ENCODE measurements at places on chromosomes 7 and 10.

DNA sequence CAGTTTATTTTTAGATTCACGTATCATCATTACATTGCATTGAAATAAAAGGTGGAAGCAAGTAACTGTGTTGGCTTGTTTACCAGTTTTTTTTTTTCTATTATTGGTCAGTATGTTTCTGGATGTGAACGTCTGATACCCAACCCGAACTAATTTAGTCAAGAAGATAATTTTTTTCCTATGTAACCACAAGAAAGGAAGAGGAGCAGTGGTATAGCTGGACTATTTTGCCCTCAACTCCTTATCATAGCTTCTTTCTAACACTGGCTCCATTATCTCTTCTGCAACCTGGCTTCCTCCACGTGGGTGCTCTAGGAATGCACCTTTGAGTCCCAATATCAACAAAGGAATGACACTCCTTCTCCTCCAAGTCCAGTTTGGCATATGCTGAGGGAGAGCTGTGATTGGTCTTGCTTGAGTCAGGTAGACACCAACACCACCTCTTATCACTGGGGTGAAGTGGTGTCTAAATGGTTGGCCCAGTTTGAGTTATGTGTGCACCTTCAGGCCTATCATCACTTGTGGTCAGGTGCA is 29.4 kb downstream of the OR9A2 start:
- no peak for DNase-seq

DNA sequence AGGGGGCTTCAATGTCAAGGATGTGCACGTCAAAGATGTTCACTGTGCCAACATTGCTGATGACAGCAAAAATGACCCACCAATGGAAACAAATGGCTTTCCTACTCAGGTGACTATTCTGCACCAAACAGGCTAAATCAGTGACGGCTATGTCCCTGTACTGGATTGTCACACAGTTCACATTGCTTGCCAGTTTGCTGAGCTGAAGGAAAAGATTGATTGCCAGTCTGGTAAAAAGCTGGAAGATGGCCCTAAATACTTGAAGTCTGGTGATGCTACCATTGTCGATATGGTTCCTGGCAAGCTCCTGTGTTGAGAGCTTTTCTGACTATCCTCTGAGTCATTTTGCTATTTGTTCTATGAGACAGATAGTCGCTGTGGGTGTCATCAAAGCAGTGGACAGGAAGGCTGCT is 202.2 kb upstream of the ETV1 start:
- peak; percentile 2 for DNase-seq

DNA sequence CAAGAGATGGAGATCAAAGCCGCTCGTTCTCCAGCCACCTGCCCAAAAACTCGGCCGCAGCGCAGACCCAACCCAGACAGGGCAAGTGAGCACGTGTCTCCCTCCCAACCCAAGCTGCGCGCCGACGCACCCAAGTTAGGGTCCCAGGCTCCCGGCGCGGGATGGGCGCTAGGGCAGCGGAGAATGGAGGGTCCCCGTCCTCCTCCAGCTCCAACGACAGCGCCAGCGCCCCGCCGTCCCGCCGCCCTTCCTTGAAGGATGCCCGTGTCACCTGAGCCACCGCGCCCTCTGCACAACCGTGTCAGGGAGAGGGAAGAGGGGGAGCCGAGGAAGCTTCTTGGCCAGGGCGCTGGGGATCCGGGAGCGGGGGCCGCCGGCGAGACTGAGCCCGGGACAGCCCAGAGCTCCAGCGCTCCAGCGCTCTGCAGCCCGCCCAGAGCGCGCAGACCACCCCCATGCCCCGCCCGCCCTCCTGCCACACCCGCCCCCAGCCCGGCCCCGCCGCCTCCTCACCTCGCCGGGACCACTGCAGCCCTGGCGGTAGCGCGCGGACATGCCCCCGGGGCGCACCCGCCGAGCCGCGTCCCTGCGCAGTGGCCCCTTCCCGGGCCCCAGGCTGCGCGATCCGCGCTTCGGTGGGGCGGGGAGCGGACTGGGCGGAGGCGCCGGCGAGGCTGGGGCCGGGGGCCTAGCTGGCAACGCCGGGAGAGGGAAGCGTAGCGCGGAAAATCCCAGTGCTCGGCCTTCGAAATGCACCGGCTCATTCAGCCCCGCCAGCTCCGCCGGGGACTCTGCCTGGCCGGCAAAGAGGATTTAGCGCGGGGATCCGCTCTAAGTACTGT is at the start of gene SLC16A12:
TSS of gene SLC16A12 (minus strand) at position 424 of the 842 bp plus-strand sequence. CDS start 73,016 bp downstream, outside the sequence.
- no peak for DNase-seq

DNA sequence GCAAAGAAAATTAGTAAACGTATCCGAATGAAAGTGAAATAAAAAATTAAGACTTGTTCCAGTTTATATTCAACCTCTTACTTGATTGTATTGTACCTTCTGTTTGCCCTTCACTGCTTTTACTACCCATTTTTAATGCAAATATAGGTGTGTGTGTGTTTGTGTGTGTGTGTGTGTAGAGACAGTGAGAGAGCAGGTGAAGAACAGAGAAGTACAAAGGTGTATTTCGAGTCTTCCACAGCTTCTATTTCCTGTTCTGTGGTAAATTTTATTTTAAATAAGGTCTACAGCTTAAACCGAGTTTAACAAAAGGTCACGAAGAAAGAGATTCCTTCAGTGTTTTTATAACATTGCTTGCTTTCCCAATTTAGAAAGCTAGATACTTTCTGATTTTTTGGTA is 12.7 kb upstream of the SVIL start:
- DNase-seq, result no peak

All from AG04450 (cell line).